ENCODE measurements at places on chromosomes 6 and 20.
A peak's percentile ranks its signal among the peaks of the same experiment; 100 is the strongest.

DNA sequence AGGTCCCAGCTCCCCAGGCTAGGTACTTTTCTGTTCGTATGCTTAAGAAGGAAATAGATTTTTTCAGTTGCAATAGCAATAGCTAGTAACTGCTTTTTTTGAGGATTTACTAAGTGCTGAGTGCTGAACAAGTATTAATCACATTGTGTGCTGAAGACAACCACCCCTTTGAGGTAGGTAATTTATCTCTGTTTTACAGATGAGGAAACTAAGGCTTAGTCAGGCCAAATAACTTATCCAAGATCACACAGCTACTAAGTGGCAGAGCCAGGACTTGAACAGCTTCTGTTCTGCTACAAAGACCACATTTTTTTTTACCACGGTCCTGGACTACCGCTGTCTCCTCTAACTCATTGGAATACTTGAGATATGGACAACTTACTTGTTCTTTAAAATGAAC, 39.8 kb downstream of the LRRN4 start:
- no peak for DNase-seq

DNA sequence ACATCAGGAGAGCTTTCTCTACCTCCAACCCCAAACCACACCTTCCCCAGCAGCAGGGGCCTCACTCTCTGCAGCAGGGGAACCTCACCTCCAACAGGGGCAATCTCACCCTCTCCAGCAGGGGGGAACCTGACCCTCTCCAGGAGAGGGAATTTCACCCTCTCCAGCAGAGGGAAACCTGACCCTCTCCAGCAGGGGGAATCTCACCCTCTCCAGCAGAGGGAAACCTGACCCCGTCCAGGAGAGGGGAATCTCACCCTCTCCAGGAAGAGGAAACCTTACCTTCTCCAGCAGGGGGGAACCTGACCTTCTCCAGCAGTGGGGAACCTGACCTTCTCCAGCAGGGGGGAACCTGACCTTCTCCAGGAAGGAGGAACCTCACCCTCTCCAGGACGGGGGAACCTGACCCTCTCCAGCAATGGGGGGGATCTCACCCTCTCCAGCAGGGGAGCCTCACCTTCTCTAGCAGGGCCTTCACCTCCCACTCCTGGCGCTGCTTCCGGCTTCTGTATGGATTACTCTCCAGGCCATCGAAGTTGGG, 3.1 kb downstream of the B3GALT4 start:
- DNase-seq = peak; percentile 48

DNA sequence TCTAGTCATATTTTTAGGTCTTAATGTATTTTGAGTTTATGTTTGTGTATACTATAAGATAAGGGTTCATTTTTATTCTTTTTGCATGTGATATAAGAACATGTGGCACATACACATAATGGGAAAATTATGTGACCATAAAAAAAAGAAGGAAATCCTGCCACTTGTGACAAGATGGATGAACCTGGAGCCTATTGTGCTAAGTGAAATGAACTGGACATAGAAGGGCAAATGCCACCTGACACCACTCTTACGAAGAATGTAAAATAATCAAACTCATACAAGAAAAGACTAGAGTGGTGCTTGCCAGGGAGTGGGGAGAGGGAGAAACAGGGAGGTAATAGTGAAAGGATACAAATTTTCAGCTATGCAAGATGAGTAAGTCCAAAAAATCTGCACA, 126.1 kb downstream of the PLEKHG1 start:
- DNase-seq = no peak

GRCh38 chr6:5179917-5180316, 80.8 kb downstream of the LYRM4 start:
- DNase-seq = no peak

- DNase-seq = no peak
Observed at GRCh38 chr20:24488064-24488799, 18.8 kb downstream of the SYNDIG1 start.

DNA sequence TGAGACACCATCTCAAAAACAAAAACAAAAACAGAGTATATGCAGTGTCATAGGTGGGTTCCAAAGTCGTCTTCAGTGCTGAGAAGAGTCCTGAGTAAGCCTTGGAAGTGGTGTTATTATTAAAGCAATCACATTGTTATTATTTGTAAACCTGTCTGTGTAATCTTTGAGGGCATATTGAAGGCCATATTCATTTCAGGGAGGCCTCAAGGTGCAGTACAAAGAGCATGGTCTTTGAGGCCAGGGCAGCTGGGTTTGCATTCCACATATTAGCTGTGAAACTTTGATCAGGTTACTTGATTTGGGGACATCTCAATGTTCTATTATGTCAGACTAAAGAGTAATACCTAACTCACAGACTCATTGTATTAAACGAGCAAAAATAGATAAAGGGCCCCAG, 139.3 kb upstream of the SOX4 start:
- DNase-seq = no peak

GRCh38 chr6:160137130-160137988, 15.7 kb downstream of the SLC22A1 start:
- no peak for DNase-seq

- no peak for DNase-seq
Observed at GRCh38 chr6:127921982-127922381, 21.1 kb upstream of the THEMIS start.

- no peak for DNase-seq
Observed at GRCh38 chr6:148293181-148293995, 49.2 kb upstream of the SASH1 start.

DNA sequence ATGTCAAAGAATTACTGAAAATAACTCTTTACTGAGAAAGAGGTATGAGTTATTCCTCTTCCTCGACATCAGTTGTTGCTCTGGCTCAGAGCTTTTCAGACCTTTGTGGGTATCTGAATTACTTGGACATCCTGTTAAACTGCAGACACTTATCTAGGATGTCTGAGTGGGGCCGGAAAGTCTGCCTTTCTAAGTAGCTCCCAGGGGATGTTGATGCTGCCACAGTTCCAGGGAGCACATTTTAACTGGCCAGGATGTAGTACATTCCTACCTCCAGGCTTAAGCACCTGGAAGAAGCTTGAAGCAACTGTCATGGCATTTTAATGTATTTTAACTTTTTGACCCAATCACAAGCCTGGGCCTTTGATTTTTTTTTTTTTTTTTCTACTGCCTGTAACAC, 265.8 kb upstream of the PLCB4 start:
- DNase-seq = no peak

- no peak for DNase-seq
Observed at GRCh38 chr6:13273931-13274706, 54.2 kb downstream of the TBC1D7 start.

- DNase-seq = no peak
Observed at GRCh38 chr6:70353448-70353847, 50.6 kb upstream of the COL9A1 start.

DNA sequence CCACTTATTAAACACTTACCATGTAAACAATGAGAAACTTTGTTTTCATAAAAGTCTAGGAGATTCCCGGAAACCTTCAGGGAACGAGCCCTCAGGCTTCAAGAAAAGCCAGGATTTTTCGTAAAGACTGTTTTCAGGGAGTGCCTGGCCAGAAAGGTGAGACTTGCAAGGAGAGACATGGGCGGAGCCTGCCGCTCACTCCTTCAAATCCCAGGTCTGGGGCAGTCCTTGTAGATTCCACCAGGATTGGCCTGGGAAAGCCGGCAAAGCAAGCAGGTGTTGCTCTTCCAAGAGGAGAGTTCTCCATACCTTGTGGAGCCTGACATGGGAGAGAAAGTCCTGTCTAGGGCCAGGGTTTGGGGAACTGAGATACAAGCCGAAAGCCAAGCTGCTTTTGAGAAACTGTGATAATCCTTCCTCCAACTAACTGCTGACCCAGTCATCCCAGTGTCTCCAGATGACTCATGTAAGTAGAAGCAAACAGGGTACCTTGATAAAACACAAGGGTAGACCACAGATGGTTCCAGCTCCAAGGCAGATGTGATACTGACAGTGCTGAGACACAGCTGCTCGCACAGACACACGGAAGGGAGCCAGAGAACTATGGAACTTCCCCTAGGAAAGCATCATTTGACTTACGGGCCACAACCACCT, 69.4 kb upstream of the NAA20 start:
- no peak for DNase-seq

DNA sequence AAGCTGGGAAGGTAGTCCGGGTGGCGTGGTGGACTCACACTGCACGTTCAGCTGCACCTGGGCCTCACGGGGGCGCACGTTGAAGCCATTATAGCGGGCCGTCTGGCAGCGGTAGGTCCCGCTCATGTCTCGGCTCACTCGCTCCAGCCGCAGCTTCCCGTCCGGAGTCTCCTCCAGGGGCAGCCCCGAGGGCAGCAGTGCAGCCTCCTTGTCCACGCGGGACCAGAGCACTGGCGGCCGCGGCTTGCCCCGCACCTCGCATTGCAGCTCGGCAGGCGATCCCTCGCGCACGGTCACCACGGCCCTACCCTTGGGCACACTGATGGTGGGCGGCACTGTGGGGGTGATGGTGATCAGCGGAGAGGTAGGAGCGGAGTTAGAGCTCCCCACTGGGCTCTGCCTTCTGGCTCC, 47.6 kb downstream of the MDGA1 start:
- DNase-seq = no peak

- DNase-seq = no peak
Observed at GRCh38 chr6:109660526-109661320, 30.3 kb downstream of the AK9 start.
